ENCODE measurements at places on chromosomes 4 and X. TPM values are rescaled to one million over a fixed set of nuclear protein-coding genes. Genes with fewer than 3 reads are reported as not detected.

GRCh38 chr4:52968691-52969090 is 106.6 kb downstream of the RASL11B start:
- DNase-seq, result no peak

DNA sequence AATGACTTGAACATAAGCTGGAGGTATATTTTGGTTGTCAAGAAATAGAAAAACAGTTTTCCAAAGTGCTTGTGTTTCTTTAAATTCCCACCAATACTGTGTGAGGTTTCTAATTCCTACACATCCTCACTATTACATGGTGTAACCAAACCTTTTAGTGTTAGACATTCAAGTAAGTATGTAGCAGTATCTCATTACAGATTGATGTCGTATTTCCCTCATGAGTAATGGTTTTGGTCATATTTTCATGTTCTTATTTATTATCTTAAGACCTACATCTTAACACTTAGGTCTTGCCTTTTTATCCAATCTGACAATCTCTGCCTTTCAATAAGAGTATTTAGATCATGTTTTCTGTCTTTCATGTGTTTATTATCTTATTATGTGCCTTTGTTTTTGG is 253.7 kb upstream of the ANXA10 start:
- no peak for DNase-seq

Gene AGTR2
- 0.39 TPM for total RNA-seq

Gene TREX2
- 0.77 TPM for total RNA-seq
